ENCODE measurements at places on chromosomes 1 and 21. TPM values are rescaled to one million over a fixed set of nuclear protein-coding genes. Genes with fewer than 3 reads are reported as not detected.

Gene FCRL4
- not detected for total RNA-seq

- peak; percentile 80 for DNase-seq
Measured at GRCh38 chr1:154405747-154406571, 816 bp downstream of the IL6R start.

DNA sequence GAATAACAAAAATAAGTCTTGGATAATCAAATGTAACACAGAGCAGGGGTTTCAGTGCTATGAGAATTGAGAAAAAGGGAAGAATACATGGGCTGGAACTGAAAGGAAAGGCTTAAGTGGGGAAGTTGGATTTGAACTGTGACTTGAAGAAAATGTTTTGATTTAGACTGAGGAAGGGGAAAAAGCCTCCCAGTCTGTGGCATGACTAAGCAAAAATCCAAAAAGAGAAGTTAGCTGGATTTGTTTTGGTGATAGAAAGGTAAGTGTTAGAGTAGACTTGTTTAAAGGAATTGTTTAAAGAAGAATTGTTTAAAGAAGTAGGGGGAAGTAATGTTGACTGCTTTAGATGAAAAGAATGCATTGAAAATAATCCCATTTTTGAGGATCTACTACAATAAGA is 46.0 kb downstream of the KCNK2 start:
- no peak for DNase-seq

Gene RBBP5
- 5.6 TPM for total RNA-seq

Gene OR2AK2
- not detected for total RNA-seq

DNA sequence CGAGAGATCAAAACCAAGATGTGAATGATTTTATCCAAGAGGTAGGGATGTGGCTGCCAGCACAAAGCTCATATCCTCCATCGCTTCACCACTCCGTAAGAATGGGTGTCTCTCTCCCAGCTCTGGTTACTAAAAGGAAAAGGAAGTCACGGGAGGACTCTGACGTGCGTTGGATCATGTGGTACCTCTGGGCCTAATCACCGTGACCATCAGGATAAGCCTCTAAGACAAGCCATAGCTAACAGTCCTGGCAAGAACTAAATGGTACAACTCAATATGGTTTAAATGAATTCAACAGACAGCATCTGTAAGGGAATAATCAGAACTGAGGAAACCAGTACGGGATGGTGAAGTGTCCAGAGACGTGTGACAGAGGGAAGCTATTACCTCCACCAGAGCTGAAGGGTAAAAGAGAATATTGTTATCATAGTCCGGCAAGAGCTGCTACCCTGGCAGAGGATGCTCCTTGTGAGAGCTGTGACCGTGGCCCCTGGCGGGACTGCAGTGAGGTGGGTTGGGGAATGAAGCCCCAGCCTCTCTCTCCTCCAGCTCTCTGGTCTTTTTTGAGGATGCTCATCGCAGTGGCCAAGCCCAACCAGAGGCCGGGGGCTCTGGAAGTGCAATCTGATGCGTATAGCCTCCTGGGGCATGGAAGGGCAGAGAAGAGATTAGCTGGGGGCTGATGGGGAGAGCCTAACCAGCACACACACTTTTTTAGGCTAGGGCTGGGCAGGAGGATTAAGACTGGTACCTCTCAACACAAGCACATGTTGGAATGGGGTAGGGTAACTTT is 54.2 kb downstream of the KIAA1614 start:
- no peak for DNase-seq

- no peak for DNase-seq
Measured at GRCh38 chr1:54842206-54842915, 41.2 kb upstream of the TTC22 start.
